Activated T-cell treated with anti-CD3 and anti-CD28 coated beads, Interleukin-2, amount 50 U/mL, for 72 hours (primary cell): ENCODE measurements at places on chromosomes 12 and 14.

- DNase-seq = peak; percentile 31
These were observed 512 bp downstream of the PDE1B start for GRCh38 chr12:54549774-54550451.

- no peak for DNase-seq
These were observed 1049.2 kb downstream of the AACS start for GRCh38 chr12:126114441-126114840.

GRCh38 chr14:68551045-68551683 lies 241.7 kb downstream of the ZFP36L1 start:
- no peak for DNase-seq

GRCh38 chr12:25771041-25771440 lies 187.4 kb upstream of the RASSF8 start:
- DNase-seq = no peak

DNA sequence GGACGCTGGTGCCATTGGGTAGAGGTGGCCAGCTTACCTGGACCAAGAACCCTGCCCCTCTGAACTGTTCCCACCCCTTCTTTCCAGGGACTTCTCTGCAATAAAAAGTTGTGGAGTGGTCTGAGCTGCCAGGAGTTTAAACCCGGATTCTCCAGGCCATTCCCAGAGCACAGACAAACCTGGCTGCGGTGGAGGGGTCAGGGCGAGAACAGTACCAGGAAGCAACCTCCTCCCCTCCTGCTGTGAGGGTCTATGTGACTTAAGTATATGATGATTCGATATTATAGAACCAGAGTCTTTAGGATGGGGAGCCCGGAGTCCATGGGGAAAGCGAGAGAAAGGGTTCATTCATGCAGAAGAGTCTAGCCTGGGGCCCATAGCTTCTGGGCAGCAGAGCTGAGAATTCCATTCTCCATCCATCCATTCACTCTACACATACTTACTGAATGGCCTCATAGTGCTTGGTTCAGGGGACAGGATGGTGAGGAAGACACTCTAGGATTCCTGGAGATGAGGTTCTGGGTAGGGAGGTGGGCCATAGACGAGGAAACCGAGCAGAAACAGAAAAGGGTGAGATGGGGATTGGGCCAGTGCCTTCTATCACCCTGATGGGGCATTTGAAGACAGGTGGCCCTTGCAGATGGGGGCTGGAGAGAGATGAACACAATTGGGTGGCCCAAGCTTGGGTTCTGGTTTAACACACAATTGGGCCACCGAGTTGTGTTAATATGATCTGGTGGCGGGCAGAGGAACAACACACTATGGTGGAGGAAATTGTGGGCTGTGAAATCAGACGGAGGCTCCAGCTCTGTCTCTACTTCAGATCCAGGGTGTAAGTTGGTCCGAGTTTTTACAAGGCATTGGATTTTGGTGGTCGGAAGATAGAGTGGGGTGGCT lies 5.2 kb downstream of the KRT86 start:
- no peak for DNase-seq

GRCh38 chr12:103766028-103766427 lies 75.0 kb downstream of the NT5DC3 start:
- DNase-seq = no peak

- no peak for DNase-seq
These were observed 64.2 kb downstream of the DRAM1 start for GRCh38 chr12:101941306-101942249.

GRCh38 chr12:111519083-111519482 lies 80.0 kb downstream of the ATXN2 start:
- DNase-seq = no peak

DNA sequence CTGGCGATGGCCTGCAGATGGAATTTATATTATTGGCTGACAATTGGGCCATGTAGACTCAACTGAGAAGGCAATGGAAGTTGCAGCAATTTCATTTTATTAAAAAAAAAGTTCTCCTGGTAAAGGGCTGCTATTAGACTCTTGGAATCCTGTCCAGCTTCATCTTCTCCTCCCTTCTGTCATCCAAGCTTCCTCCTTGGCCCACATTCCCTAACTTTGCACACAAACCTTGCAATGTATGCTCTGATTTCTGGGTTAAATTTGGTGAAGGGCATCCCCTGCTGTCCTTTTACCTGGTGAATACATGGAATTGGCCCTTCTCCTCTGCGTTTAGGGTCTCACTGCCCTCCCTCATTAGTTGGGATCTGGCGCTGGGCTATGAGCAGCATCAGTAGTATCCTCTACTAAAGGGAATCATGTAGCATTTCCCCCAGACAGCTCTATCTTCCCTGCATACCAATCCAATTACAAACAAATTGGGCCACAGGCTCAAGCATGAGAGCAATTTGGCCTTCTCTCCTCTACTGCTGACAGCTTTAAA lies 336.9 kb downstream of the BMP4 start:
- DNase-seq = no peak

GRCh38 chr12:13082861-13083260 lies 20.6 kb downstream of the GSG1 start:
- DNase-seq = no peak

- DNase-seq = no peak
These were observed 60.0 kb downstream of the GALNT16 start for GRCh38 chr14:69319911-69320310.

GRCh38 chr14:68293404-68293803 lies 473.8 kb downstream of the RAD51B start:
- DNase-seq = no peak

DNA sequence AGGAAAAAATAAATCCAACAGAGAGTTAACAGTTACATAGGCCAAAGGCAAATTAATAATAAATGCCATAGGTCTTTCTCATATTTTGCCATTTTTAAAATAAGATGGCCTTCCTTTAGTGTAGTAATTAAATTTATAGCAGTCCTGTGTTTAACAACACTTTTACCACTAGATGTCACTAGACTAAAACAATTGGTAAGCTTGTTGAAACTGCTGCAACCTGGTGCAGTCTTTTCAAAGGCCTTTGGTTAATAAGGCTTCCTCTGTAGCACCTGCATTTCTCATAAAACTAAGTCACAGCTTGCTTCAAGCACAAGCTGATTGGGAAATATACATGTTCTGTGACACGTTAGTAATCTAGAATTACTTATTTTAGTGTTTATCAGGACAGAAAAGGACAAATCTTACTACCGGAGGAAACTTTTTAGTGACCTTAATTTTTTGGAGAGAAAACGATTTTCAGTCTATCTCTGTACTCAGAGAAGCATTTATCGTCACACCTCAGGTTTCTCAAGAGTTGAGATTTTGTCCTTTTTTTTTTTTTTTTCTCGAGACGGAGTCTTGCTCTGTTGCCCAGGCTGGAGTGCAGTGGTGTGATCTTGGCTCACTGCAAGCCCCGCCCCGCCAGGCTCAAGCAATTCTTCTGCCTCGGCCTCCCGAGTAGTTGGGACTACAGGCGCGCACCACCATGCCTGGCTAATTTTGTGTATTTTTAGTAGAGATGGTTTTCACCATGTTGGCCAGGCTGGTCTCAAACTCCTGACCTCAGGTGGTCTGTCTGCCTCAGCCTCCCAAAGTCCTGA lies 20.0 kb downstream of the BORCS5 start:
- DNase-seq = peak; percentile 19

GRCh38 chr14:105616802-105617192 lies 90.4 kb downstream of the TMEM121 start:
- no peak for DNase-seq

GRCh38 chr12:119178544-119179334 lies at the start of gene HSPB8:
Gene HSPB8, plus strand, starts transcription at chr12:119178931. Its CDS starts 382 bp downstream, at chr12:119179313.
- DNase-seq = no peak

DNA sequence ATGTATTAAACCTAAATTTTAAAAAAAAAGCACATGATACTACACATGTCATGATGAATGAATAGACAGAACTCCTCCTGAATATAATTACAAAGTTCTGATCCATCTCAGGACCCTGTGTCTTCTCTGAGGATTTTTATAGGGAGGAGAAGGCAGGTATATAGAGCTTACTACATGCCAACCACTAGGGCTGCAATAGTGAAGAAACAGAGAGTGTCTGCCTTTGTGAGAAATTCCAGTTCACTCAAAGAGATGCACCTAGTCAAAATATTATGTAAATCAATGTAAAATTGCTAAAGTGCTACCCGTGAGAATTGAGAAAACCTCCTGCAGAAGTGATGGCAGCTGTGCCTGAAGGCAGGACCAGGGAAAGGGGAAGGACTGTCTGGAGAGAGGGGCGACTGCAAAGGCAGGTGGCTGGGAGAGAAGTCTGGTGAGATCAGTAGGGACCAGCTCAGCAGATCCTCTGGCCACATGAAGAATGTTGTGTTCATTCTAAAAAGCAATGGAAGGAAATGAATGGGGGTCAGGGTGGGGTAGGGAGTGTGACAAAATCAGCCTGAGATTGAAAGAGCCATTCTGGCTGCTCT lies 15.1 kb downstream of the ABHD4 start:
- no peak for DNase-seq

DNA sequence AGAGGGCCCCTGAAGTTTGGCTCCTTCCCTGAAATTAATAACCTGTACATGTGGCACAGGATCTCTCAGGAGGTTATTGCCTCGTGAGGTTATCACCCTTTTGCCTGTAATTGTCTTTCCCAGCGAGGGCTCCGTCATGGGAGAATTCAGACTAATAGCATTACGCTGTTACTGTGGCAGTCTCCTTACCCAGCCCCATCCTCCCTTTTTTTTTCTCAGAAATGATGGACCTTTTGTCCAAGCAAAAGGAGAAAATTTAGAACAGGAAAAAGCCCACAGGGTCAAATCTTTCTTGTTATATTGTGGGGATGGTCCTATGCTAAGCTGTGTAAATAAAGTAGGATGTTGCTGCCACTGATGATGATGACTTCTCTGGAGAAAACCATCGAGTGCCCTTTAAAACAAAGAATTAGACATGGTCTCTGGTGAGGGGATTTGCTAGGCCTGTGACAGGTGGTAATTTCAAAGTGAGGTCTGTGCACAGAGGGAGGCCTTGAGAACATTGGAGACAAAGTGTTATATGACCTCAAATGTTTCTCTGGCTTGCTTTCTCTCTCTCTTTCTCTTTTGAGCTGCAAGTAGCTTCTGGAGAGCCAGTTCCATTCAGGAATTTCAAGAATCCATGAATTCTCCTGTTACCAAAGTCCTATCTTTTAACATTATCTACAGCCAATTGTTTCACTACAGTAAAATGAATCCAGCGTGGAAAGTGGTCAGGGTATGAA lies 357.2 kb downstream of the BMP4 start:
- no peak for DNase-seq

DNA sequence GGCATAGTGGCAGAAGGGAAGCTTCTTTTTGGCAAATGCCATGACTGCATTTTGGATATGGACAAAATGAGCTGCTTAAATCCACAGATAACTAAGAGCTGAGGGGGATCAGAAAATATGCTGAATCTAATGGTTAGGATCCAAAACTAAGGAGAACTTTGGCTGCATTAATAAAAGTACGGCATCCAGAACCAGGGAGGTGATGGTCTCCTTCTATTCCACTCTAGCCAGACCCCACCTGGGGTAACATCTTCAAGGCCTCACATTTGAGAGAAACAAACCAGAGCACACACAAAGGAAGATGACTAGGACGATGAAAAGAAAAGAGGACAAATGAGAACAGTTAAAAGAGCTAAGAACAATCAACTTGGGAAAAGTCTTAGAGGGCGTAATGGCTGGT lies 27.6 kb downstream of the NT5DC3 start:
- no peak for DNase-seq

DNA sequence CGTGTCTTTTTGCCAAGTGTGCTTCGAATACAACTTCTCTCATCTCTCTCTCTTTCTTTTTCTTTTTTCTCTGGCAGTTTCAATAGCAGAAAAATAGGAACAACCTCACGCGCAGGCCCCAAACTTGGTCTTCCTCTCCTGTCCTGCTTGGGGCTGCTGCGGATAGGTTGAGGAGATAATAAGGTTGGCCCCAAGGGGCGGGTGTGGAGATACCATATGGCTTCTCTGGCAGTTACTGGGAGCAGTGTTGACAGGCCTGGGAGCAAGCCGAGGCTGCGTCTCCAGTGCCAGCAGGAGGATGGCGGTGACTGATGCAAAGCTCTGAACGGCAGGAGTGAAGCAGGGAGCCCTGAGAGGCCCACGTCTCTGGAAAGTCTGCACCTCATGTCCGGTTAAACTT lies 89.5 kb upstream of the MANSC4 start:
- no peak for DNase-seq

DNA sequence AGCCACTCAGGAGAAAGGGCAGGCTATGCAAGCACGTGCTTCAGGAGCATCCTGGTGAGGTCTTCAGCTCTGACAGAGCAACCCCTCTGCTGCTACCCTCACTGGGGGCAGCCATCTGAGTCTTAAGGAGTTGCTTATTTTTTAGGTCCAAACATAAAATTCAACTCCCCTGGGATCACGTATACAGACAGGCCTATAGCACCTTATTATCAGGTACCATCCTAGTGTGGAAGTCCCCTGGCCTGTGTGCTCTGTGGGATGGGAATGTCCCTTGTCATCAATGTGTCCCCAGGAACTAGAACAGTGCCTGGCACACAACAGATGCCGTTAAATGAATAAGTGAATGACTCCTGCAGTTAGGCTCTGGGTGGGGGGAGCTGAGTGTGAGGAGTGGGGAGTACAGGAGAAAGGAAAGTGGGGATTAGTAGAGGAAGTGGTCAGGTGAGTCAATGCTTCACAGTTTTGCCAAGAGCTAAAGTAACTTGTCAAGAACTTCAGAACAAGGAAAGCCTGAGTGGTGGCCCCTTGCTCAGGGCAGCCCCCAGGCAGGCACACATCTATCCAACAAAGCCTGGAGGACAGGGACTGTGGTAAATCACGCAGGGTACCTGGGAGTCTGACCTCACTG lies 33.5 kb downstream of the DAD1 start:
- DNase-seq = peak; percentile 72

GRCh38 chr14:23142826-23143225 lies 23.8 kb upstream of the CEBPE start:
- DNase-seq = no peak

DNA sequence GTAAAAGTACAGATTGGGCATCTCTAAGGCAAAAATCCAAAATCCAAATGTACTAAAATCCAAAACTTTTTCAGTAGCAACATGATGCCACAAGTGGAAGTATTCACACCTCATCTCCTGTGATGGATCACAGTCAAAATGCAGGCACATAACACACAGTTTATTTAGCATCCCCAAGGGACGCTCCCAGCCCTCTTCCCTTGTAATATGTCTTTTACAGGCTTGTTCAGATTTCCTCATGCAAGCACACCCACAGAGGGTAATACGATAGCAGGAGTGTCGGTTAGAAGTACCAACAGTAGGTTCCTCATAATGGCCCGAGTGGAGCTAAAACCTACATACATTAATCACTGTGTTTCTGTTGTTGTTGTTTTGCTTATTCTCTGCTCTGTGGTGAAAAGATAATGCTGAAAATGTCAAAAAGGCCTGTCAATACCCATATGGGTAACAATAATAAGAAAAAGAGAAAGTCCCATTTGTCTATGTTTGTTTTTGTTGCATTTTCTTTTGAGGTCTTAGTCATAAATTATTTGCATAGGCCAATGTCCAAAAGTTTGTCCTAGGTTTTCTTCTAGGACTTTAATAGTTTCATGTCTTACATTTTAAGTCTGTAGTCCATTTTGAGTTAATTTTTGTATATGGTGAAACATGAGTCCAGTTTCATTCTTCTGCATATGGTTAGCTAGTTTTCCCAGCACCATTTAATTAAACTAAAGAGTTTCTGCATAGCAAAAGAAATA lies 133.1 kb downstream of the LRIG3 start:
- no peak for DNase-seq

- DNase-seq = peak; percentile 18
These were observed 498.4 kb downstream of the RMST start for GRCh38 chr12:97960741-97961608.

- DNase-seq = no peak
These were observed 66.4 kb downstream of the PTHLH start for GRCh38 chr12:27906127-27906500.
